Stimulated activated CD8-positive, alpha-beta memory T cell treated with anti-CD3 and anti-CD28 coated beads, Interleukin-4, amount 100 ng/mL, for 4 hours (primary cell): ENCODE measurements at places on chromosomes 5 and 9.

DNA sequence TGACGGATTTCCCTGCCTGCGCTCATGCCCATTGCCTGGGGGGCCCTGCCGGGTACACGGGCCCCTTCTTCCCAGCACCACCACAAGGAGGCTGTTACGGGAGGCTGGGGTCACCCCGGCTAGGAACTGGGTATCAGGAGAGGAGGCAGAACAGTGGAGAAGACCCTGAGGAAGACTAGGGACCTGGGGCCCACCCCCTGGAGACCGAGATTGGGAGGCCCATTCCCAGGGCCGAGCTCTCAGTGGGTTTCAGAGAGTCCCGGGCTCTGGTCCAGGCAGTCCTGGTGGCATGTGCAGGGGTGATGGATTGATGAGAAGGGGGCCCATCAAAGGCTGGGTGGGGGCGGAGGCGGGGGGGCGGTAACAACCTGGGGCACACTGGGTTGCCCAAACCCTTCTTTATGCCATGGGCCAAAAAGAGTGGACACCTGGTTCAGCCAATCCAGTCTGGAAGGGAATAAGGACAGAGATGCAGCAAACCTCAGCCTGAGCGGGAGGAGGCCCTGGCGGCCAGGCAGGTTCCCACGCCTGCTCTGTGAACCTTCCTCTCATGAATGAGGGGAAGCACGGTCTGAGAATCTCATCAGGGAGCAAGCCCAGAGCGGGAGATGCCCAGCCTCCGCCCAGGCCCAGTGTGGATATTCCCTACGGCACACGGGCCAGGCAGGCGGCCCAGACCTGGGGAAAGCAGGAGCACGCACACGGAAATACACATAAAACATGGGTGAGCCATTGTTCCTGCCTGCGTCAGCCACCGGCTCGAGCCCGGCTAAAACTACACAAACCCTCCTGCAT is 785 bp upstream of the P4HA2 start:
- DNase-seq: no peak

- no peak for DNase-seq
Observed at GRCh38 chr5:113663879-113664541, 150.5 kb downstream of the YTHDC2 start.

DNA sequence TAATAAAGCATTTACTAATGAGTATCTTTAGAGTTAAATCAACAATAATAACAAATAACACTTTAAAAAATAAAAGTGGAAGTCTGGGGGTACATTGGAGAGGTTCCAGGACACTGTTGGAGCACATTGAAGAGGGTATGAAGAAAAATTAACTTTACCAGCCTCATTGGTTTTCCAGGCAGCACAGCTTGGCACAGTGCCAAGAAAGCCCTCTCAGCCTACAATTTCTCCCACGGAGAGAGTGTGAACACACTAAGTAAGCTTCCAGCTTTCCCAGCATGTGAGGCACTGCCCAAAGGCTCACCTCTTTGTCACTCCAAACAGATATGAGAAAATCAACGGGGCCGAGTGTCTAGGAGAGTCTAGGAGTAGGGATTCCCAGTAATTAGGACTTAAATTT is 1912.8 kb upstream of the NUDT12 start:
- no peak for DNase-seq

GRCh38 chr5:135377751-135378680 is 21.0 kb downstream of the MACROH2A1 start:
- DNase-seq: no peak

DNA sequence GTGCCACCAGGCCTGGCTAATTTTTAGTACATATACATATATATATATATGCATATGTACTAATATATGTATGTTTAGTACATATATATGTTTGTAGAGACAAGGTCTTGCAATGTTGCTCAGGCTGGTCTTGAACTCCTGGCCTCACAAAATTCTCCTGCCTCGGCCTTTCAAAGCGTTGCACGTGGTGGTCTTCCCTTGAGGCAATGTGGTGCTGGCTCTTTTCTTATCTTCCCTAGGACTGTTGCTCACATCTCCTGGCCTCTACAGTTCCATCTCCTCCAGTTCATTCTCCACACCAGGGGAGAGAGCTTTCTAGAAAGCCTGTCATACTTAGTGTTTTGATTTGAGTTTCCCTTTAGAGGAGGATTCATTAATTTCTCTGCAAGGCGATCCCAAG is 28.9 kb upstream of the TGFBR1 start:
- DNase-seq: no peak

- no peak for DNase-seq
Observed at GRCh38 chr5:60395712-60396329, 304.1 kb downstream of the DEPDC1B start.

GRCh38 chr9:134328841-134329575 is 2.8 kb downstream of the RXRA start:
- DNase-seq: no peak

- peak; percentile 24 for DNase-seq
Observed at GRCh38 chr9:74777136-74777879, 110.4 kb downstream of the TRPM6 start.

DNA sequence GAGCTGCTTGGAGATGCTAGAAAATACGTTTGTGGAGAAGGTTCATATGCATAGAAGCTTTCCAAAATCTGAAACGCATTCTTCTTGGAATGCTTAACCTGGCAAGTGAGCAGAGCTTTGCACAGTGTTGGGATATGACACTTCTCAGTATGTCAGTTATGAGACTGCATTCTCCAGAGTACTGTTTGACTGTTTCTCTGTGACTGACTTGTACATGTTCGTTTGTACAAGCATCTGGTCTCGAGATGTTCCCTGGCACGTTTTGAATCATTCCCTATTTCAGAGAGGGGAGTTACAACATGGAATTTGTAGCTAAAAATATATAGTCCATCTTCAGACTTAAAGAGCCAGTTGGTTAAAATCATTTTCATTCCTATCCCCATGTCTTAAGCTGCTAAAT is 272.4 kb downstream of the ARRDC3 start:
- DNase-seq: no peak

- DNase-seq: no peak
Observed at GRCh38 chr9:80117031-80117430, 545.3 kb downstream of the TLE4 start.

DNA sequence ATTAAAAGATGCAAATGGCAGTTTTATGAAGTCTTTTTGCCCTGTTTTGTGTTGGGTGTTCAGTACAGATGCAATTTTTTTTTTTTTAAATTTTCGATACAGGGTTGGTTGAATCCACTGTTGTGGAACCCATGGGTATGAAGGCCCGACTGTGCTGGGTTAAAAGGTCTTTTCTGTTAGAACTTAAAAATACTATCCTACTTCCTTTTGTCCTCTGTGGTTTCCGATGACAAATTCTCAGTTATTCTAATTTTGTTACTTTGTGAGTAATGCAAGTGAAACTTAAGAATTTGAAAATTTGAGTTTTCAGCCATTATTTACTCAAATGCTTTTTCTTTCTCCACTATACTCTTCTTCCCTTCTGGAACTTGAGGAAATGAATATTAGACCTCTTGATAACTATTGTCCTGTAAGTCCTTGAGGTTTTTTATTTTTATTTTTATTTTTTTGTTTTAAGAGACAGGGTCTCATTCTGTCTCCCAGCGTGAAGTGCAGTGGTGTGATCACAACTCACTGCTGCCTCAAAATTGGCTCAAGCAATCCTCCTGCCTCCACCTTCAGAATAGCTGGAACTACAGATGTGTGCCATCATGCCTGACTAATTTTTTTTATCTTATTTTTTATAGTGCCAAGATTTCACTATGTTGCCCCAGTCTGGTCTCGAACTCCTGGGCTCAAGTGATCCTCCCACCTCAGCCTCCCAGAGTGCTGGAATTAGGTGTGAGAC is 67.5 kb downstream of the ZCCHC7 start:
- DNase-seq: no peak

DNA sequence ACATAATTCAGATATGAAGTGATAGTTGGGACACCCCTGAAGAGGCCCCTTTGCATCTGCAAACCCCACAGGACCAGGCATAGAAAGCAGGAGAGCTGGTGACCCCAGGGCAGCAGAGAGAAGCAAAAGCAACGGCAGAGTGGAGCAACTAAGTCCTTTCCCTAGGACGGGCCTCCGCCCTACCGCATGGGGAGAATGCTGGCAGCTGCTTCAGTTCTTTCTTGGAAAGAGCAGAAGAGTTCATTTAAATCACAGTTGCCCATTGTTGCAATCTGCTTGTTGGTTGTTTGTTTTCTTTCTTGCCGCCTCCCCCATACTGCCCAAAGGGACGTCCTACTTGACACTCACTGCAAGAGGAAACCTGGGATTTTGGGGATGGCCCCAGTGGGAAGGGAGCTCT is 126.2 kb downstream of the ADAMTS16 start:
- no peak for DNase-seq

GRCh38 chr5:128596071-128596470 is 58.0 kb upstream of the FBN2 start:
- no peak for DNase-seq

- DNase-seq: no peak
Observed at GRCh38 chr9:90830977-90831376, 29.4 kb downstream of the SYK start.

- DNase-seq: no peak
Observed at GRCh38 chr9:109382585-109382984, 61.7 kb upstream of the EPB41L4B start.

- no peak for DNase-seq
Observed at GRCh38 chr9:98287384-98287783, 31.9 kb upstream of the TBC1D2 start.

DNA sequence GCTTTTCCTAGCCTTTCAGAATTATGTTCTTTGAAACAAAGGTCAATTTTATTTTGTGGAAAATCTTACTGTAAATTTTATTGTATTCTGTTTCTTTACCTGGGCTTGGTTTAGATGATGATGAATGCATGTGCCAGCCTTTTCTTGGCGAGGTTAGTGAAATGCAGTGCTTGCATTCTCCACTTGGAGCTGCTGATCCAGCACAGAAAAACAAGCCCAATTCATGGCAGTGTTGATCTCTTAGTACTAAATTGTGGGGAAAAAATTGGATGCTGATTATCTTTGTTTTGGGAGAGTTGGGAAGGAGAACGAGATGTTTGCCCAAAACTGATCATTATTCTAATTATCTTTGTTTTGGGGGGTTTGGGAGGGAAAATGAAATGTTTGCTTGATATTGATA is 3.7 kb downstream of the HABP4 start:
- DNase-seq: no peak

- DNase-seq: no peak
Observed at GRCh38 chr5:73981704-73982103, 355.7 kb downstream of the ARHGEF28 start.

DNA sequence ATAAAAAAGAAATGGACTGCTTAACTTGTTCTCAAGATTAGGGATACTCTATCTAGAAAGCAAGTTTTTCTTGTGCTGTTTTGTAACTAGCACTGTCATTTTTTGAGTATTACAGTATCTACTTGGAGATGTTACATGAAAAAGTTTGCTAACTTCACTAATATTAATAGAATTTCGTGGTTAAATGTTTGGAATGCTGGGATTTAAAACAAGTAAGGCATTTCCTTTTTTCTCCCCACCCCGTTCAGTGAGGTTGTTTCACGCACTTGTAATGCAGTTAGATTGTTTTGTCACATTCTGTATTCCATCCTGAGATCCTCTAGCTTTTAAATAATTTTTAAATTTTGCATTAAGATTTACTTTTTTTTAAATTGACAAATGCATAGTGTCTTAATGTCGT is 20.0 kb upstream of the TEK start:
- DNase-seq: no peak

- no peak for DNase-seq
Observed at GRCh38 chr5:139569270-139569955, 8.3 kb downstream of the UBE2D2 start.

GRCh38 chr9:128254362-128254761 is 21.4 kb downstream of the GOLGA2 start:
- DNase-seq: no peak

- DNase-seq: no peak
Observed at GRCh38 chr9:124349675-124350493, 65.4 kb downstream of the PSMB7 start.

- no peak for DNase-seq
Observed at GRCh38 chr9:93091056-93091452, 5.0 kb upstream of the CARD19 start.

- no peak for DNase-seq
Observed at GRCh38 chr5:154476354-154477205, 1.4 kb downstream of the HAND1 start.
